GM12865 (cell line): ENCODE measurements at places on chromosomes 5 and 9.

- DNase-seq = no peak
These were observed 8.4 kb upstream of the ZNF354C start for GRCh38 chr5:179051784-179052183.

DNA sequence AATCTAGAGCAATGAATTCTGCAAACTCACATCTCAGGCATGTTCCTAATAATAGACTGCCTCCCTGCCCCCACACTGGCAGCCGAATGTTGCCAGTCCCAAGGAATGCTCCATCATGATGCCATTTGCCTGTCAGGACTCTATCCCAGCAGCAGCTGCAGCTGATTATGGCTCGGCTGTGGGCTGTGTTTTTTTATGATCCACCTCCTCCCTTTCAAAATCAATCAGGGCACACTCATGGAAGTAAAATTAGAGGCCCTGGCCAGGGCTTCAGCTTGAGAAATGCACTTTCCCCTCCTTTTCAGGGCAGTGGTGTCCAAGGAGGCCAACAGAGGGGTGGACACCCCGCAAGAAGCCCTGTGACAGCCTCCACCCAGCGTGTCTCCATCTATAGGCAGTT lies 176.7 kb upstream of the S1PR3 start:
- DNase-seq = no peak

DNA sequence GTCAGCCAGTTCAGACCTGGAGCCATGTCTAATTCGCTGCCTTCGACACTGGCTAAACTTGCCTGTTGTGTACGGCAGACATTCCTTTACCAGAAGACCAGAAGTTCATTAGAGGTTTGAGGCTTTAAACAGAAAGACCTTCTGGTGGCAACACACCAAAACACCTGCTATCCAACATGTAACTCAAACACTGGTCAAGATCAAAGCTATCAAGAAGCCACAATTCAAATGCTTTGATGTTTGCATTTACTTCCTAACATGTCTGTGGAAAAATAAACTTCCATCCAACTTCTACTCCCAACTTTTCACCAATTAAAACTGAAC lies 91.0 kb upstream of the RETREG1 start:
- DNase-seq = no peak

DNA sequence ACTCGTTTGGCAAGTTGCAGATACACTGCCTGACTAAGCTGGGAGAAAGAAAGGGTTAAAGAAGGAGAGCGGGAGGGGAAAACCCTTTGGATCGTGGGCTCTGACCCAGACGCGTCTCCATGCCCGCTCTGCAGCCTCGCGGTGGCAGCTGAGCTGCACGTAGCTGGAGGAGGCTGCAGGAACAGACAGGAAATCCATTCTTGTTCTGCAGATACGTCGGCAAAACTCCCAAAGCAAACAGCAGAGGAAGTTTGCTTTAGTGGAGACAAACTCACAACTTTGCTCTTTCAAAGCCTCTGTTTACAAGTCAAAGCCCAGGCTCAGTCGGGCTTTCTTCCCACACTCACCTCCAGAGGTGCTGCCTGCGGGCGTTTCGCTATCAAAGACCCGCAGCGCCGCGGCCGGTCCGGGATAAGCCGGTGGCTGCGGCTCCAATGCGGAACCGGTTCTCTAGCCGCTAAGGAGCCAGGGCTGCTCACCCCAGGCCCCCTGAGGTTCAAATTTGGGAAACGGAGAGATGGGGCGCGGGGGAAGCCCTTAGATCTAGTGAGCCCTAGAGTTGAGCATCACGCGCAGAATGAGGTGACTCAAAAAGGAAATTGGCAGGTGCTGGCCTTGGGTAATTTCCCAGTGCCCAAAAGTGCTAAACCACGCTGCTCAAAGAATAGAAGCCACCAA lies 60.7 kb downstream of the MAT2B start:
- DNase-seq = peak; percentile 40

- DNase-seq = no peak
These were observed 6.2 kb downstream of the GLRX start for GRCh38 chr5:95816341-95816740.

- DNase-seq = no peak
These were observed 596 bp downstream of the ENTREP1 start for GRCh38 chr9:69325409-69326212.

DNA sequence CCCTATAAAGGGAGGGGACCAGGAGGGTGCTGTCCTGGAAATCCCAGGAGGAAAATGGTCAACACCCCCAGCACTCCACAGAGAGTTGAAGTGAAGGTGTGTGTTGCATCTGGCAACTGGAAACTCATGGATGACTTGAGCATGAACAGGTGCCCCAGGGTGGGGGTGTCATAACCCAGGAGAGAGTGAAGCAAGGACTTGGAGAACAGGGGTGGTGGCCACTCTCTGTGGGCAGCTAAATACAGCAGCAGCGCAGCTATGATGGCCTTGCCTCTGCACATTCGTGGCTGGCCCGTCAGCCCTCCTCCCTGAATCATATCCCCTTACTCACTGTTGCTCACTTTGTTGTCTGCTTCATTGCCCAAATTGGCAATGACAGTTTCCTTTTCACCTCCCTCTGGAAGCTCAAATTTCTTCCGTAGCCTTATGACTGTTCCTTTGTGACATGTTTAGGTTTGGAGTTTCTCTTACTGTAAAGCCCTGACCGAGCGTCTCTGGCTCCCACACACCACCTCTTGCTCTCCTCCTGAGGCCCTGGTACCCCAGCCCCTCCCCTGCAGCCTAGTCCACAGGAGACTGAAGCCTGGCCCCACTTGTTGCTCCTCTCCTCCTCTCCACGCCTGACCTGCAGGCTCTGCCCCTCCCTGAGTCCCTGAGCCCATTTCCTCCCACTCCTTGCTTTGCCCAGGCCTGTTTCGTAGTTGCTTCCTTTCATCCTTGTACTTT lies 185.8 kb downstream of the CD180 start:
- no peak for DNase-seq

DNA sequence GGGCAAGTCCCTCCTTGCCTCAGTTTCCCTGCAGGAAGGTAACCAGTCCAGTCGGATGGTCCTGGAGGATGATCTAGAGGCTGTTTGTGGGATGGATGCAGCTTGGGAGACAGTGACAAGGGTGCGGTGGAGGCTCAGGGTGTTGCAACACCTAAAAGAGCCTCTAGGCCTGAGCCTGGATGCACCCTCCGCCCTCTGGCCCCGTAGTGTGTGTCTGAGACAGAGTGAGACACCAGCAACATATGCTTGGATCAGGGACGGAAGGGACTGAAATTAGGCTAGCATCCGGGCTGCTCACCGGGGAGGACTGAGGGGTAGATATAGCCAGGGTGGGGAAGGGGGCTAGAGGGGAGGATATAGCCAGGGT lies 1.1 kb downstream of the CRAT start:
- DNase-seq = peak; percentile 29

- DNase-seq = peak; percentile 16
These were observed 43.5 kb downstream of the LIX1 start for GRCh38 chr5:97098922-97099321.

- DNase-seq = no peak
These were observed 54.6 kb downstream of the FYB1 start for GRCh38 chr5:39164529-39165402.

- DNase-seq = no peak
These were observed 136.7 kb downstream of the GCNT1 start for GRCh38 chr9:76595645-76596044.

DNA sequence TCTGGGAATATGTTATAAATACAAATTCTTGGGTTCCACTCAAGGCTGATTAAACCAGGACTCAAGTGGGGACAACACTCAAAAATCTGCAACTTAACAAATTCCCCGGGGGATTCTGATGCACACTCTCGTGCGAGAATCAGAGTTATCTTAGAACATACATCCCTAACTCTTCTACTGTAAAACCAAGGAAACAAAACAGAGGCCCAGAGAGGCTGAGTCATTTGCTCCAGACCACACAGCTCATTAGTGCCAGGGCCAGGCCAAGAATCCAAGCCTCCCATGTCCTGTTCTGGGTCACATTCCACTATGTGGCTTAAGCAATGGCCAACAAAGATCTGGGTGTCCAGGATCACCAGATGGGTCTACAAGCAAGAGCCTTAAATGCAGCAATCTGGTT lies 166.0 kb downstream of the ADAMTS12 start:
- DNase-seq = no peak

GRCh38 chr9:35841645-35841900 lies 12.5 kb downstream of the TMEM8B start:
- DNase-seq = no peak

DNA sequence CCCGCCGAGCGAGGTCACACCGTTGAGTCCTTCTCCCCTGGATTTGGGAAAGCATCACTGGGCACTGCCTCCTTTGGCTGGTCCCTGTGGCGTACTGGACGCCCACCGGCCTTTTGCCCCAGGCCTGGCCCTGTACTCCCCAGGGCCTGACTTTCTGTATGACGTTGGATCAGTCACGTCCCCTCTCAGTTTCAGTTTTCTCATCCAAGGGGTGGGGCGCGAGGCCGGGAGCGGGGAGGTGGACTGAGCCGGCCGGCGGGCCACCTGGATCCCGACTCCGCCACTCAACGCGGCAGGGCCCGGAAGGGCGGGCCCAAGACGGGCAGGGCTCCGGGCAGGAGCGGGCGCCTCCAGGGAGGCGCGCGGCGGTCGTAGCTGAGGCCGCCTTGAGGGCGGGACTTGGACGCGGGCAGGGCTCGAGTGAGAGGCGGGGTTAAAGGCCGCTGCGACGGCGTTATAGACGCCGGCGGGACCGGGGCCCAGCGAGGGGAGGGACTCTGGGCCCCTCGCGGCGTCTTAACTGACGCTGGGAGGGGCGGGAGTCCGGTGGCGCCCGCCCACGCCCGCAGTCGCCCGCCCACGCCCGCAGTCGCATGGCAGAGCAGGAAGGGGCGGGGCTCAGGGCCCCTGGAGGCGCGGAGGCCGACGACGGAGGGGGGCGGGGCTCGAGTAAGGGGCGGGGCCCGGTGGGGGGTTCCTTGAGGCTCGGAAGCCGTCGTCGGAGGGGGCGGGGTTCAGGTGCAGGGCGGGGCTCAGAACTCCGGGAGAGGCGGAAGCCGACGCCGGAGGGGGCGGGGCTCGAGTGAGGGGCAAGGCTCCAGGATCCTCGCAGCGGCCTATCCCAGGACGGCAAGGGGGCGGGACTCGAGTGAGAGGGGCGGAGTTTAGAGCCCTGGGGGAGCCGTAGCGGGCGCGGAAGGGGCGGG lies 549 bp upstream of the CARD19 start:
- peak; percentile 99 for DNase-seq

DNA sequence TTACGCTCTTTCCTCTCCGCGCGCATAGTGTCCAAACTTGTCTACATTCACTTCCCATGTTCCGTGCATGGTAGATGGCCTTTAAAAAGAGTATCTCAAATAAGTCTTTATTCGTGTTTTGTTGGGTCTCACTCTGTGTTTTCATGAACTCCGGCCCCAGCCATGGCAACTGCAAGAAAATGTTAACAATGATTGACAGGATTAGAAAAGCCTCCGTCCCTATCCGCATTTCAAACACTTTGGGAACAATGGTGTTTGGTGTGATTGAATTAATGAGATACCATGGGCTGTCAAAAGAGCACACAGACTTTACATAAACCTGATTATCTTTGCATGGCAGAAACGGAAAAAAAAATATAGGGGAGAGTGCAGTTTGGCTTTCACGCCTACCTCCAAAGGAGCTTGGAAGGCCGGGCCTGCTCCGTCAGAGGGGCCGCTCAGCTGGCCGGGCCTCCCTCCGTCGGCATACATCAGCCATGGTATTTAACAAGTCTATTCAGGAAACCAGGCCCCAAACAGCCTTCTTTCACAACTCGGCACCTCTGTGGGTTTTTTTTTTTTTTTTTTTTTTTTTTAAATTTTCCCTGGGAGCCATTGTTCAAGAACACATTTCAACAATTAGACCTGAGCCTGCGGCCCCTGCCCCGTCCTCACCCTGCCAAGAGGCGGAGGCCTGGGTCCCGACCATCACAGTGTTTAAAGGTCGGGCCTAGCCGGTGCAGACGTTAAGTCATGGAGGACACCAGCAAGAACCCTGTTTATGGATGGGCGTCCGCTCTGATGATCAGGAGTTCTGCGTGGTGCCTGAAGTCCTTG lies 323.8 kb upstream of the IRX4 start:
- no peak for DNase-seq

DNA sequence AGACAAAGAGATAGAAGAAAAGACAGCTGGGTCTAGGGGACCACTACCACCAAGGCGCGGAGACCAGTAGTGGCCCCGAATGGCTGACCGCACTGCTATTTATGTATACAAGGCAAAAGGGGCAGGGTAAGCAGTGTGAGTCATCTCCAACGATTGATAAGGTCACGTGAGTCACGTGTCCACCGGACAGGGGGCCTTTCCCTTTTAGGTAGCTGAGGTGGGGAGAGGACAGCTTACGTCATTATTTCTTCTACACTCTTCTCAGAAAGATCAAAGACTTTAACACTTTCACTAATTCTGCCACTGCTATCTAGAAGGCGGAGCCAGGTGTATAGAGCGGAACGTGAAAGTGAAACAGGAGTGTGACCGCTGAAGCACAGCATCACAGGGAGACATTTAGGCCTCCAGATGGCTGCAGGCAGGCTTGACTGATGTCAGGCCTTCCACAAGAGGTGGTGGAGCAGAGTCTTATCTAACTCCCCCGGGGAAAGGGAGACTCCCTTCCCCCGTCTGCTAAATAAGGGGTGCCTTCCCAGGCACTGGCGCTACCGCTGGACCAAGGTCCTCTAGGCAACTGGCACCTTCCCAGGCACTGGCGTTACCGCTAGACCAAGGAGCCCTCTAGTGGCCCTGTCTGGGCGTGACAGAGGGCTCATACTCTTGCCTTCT lies 6.1 kb upstream of the PRR16 start:
- peak; percentile 90 for DNase-seq

- no peak for DNase-seq
These were observed 167.3 kb downstream of the MUSK start for GRCh38 chr9:110835859-110836271.

- DNase-seq = peak; percentile 46
These were observed 71.9 kb downstream of the DAPK1 start for GRCh38 chr9:87569518-87569917.

- DNase-seq = peak; percentile 53
These were observed 515 bp upstream of the AGPAT2 start for GRCh38 chr9:136687721-136688223.

GRCh38 chr5:144487761-144488160 lies 317.1 kb downstream of the KCTD16 start:
- no peak for DNase-seq

DNA sequence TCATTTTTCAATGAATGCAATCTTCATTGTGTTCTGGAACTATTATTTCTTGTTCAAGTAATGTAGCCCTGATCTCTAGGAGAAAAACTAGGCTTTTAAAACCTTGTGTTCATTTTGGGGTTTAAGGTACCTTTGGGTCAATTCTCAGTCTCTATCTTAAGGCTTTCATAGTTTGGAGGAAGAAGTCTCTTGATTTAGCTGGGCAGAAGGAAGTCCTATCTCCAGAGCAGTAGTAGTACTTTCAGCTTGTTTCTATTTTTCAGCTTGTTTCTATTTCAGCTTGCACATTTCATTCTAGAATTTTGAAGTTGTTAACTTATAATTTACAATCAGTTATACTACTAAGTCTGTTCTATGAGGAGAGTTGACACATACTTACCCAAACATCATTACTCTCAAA lies 15.2 kb downstream of the CSNK1G3 start:
- peak; percentile 22 for DNase-seq

GRCh38 chr5:139458580-139459407 lies 3.7 kb downstream of the ECSCR start:
- DNase-seq = peak; percentile 91
